ENCODE measurements at places on chromosomes 16 and 17. TPM values are rescaled to one million over a fixed set of nuclear protein-coding genes. Genes with fewer than 3 reads are reported as not detected.

The HOXB3 gene
- 3.7 TPM for total RNA-seq

The KRT27 gene
- not detected for total RNA-seq

DNA sequence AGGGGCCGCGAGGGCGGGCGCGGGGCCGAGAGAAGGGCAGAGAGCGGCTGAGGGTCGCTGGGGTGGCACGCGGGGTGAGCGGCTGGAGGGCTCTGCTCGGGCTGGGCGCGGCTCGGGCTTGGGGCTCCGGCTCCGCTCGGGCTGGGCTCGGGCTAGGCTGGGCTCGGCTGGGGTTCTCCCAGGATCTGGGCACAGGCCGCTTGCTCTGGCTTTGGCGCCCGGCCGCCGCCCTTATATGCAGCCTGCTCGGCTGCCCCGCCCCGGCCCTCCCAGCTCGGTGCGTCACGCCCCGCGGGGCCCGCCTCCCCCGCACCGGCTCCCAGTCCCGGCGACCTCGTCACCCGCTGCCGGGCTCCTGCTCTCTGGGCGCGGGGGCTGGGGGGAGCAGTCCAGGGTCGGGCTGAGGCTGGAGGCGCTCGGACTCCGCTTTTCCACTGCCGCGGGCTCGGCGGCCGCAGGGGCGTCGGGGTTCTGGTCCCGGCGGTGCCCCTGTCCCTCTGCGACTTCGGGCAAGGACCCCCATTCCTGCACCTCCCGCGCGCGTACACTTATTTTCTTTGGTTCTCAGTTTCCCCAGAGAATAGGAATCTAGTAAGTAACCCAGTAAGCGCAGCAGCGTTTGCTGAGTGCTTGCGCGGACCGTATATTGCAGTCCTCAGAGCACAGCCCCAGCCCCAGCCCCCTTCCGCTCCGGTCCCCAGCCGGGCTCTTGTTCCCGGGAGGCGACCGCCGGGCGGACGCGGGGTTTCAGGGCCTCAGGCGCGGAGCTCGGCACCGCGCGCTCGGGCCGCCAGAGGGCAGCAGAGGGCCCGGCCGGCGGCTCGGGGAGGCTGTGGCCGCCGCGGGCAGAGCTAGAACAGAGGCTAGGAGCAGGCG is at the start of gene RASD1:
TSS of gene RASD1 (minus strand) at position 207 of the 876 bp plus-strand sequence. CDS start 214 bp downstream, outside the sequence.
- peak; percentile 95 for DNase-seq

- DNase-seq: no peak
Observed at GRCh38 chr16:8852534-8852933, 16.3 kb downstream of the CARHSP1 start.

DNA sequence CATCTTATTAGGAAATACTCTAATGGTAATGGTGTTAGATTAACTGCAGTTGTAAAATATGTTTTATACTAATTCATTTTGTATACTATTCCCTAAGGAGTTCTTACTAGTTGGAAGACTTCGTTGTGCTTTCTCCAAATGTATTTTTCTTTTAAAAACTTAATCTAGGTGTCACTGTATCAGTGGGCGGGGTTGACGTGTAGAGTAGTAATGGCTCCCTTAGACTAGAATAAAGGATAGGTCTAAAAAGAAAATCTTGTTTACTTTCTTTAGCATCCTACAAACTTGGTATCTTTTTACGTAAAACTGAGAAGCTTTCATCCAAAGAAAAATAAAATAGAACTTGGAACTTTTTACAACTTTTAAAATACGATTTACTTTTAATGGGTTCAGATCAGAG is 55.0 kb upstream of the MRC2 start:
- no peak for DNase-seq

GRCh38 chr17:59149051-59149450 is 5.9 kb downstream of the SKA2 start:
- DNase-seq: no peak
